ENCODE measurements at places on chromosomes 16 and 17. TPM values are rescaled to one million over a fixed set of nuclear protein-coding genes. Genes with fewer than 3 reads are reported as not detected.

CES3 gene
- 1.5 TPM for total RNA-seq

SMIM5 gene
- 0.32 TPM for total RNA-seq

KRT24 gene
- not detected for total RNA-seq

IL34 gene
- total RNA-seq, result 0.66 TPM

SMIM22 gene
- not detected for total RNA-seq

RAB37 gene
- 3.1 TPM for total RNA-seq

MYH1 gene
- total RNA-seq, result not detected

KRTAP4-9 gene
- not detected for total RNA-seq

TMEM220 gene
- total RNA-seq, result 2.1 TPM

CD300H gene
- 0.43 TPM for total RNA-seq

MARF1 gene
- 10.7 TPM for total RNA-seq

PHKB gene
- 28.3 TPM for total RNA-seq

Data from A549 treated with RU486 at 1 μM for 4 hours (cell line).